ENCODE measurements at places on chromosomes 16 and 17. TPM values are rescaled to one million over a fixed set of nuclear protein-coding genes. Genes with fewer than 3 reads are reported as not detected.

Gene FA2H
- 3.0 TPM for total RNA-seq

Gene ESRP2
- total RNA-seq: 24.5 TPM

Gene MATCAP1
- 13.9 TPM for total RNA-seq

Gene TP53TG3F
- not detected for total RNA-seq

Gene CES3
- 0.36 TPM for total RNA-seq

Gene PRSS8
- 118 TPM for total RNA-seq

Gene KLHL10
- total RNA-seq: 6.5 TPM

All from prostate gland (tissue), 2 donors.